ENCODE measurements at places on chromosomes 3 and 15.

GRCh38 chr3:53518495-53518981 is 24.1 kb downstream of the CACNA1D start:
- DNase-seq = no peak

GRCh38 chr15:79520654-79521053 is 88.5 kb downstream of the MINAR1 start:
- no peak for DNase-seq

DNA sequence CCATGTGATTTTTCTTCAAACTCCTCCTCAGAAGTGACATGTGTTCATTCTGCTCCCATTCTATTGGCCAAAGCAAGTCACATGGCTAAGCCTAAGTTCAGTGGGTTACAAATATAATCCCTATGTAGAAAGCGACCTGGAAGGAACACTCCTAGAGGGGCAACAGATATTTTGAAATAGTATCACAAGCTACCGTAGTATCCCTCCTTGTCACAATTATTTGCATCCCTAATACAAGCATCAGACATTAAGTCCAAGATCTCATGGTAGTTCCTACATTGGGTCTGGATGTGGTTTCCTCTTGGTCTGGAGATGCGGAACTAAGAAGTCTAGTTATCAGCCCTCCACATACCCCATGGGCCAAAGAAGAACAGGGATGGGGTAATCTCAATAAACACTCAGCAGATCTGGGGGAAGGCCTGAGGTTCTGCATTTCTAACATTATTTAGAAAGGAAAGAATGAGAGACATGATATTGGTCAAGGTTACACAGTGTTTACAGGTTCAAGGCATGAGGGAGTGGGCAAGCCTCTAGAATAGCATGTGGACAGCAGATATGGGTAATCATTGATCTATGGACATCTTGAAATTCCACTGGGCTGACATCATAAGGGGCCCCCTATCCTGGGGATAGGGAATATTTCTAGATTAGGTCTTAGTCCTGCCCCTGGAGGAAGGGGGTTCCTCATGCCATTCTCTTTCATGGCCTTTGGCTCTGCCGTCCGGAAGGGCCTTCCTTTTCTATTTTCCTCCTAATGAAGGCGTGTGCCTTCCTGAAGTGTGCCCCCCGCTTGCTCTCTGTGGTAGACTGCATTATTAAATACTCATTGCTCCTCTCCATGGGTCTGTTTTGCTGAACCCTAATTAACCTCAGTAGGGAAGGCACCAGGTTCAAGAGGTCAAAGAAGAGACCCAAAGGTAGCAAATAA is 17.8 kb upstream of the ABHD2 start:
- DNase-seq = no peak

- DNase-seq = no peak
Measured at GRCh38 chr3:51275111-51275805, 109.8 kb upstream of the MANF start.

GRCh38 chr15:49288391-49288790 is 118.3 kb downstream of the GALK2 start:
- DNase-seq = no peak

DNA sequence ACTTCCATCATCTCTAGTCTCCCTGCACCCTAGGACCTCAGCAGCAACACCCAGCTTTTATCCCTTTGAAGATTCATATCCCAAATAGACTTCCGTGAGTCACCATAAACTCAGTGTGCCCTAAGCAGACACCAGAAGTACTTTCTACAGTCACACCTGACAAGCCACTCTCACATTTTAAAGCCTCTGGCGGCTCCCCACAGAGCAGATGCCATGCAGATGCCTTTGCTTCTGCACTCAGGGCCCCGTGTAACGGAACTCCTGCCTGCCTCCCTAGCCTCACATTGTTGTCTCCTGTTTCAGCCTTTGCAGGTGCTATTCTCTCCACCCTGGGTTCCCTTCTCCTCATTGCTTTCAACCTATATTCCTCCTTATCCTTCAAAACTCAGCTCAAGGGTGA is 155.5 kb upstream of the SLC24A5 start:
- peak; percentile 13 for DNase-seq

DNA sequence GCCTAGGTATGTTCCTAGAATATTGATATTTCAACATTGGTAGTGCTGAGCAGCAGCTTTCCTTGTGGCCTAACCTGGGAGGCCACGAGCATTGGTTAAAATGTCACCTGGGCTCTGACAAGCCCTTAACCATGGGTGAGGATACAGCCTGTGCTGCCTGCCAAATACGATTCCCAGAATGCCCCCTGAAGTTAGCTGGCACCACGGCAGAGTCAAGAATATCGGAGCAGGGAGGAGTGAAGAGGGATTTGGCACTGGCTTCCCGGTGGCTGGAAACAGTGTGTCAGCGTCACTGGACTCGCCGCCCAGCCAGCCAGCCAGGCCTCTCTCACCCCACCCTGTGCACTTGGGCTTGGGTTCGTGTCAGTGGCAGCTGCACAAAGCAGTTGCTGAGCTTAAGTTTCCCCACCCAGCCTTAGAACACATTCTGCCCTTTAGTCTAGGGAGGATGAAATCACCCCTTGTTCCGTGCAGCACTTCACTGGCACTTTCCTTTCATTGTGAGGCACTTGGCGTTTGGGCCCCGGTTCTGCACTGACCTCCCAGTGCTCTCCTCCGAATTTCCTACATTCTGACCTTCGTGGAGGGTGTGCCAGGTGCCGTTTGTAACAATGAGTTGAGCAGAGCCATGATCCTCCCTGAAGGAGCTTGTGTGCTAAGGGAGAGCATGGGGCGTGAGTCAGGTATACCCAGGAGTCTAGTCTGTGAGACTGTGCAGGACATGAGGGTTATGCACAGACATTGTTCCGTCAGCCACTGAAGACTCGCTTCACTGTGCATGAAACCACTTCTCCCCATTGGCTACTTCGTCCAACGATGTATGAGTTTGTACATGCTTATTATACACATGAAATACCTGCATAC is 152.8 kb upstream of the BHLHE40 start:
- no peak for DNase-seq

DNA sequence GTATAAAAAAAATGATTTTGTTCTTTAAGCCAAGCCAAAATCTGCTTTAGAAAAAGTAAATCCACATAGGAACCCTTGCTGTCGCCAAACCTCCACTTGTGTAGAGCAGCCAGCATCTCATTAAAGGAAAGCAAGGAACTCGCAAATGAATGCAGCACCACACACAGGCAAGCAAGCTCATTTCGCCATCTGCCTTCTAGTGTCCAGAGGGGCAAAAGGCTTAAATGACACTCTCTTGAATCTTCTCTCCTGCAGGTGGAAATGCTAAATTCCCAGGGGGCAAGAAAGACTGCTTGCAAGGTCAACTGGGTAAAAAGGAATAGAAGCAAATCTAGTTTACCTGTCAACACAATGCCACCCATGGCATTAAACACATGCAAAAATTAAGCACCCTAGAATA is 2.4 kb downstream of the MB21D2 start:
- DNase-seq = peak; percentile 81

GRCh38 chr3:183233966-183234365 is 19.1 kb upstream of the B3GNT5 start:
- DNase-seq = no peak

DNA sequence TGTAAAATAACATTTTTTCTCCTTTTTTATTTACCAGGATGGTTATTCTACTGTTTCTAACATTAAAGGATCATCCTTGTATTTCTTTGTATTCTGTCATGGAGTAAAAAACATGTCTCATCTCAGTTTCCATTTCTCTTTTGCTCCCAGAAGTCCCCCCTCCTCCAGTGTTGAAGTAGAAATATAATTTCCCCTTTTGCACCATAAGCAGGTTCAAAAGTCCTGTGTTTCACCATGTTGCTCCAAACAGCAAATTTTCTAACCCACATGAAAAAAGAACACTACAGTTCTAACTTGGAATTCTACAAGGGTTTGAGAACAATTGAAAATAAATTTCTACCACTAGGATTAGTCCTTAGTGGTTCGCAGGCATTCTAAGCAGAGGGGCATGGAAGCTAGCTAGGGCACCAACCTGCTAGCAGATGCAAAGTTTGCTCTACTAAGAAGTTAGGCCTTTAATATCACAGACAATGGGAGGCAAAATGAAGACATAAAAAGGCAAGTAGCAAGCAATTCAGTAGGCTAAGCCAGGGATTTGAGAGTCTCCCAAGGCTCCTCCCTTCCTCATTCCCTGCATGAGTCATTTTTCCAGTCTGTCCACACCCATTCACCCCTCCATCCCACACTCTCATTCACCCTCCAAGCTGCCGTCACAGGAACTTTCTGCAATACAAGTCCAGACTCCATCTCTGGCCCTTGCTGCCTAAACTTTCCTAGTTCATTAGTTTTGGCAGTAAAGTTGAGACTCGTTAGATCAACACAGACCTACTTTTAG is 2.3 kb upstream of the MBNL1 start:
- peak; percentile 10 for DNase-seq

GRCh38 chr3:119636249-119636648 is 24.1 kb downstream of the POPDC2 start:
- DNase-seq = no peak

- peak; percentile 84 for DNase-seq
Measured at GRCh38 chr15:77083381-77084160, 12.7 kb upstream of the TSPAN3 start.

DNA sequence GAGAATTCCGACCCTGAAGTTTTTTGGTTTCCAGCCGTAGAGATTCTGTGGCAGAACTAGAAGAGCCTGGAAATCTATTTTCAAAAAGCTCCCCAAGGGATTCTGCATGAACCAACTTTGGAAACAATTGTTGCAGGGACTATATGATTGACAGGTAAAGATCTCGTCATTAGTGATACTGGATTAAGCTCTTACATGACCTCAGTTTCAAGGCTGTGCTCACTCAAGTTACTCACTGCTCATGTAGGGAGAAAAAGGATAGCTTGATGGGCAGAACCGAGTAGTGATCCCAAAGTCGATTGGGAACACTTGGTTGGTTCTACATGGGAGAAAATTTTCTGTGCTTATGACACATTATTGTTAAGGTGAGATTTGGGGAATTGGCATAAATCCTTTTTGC is 142.3 kb upstream of the RASGRP1 start:
- DNase-seq = no peak

DNA sequence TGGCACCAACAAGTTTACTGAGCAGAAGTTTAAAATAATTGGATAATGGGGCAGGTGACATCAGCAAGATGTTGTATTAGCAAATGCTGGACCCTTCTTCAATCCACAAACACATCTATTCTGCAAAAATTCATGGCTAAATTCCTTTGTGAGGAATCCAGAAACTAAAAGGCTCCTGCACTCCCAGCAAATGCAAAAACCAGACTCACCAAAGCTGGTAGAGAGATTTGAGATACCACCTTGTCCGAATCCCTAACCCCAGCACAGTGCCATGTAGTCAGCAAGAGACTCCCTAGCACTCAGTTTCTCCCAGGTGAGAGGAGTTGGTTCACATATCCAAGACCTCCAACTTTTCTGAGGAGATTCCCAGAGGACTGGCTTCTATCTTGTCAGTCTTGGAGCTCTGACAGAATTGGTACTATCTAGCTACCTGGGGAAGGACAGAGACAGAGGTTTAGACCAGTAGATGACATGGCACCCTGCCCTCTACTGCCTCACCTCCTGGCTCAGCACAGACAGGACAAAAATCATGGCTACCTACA is 21.8 kb downstream of the GREM1 start:
- no peak for DNase-seq

- peak; percentile 61 for DNase-seq
Measured at GRCh38 chr15:91133511-91133910, 33.5 kb downstream of the SV2B start.

DNA sequence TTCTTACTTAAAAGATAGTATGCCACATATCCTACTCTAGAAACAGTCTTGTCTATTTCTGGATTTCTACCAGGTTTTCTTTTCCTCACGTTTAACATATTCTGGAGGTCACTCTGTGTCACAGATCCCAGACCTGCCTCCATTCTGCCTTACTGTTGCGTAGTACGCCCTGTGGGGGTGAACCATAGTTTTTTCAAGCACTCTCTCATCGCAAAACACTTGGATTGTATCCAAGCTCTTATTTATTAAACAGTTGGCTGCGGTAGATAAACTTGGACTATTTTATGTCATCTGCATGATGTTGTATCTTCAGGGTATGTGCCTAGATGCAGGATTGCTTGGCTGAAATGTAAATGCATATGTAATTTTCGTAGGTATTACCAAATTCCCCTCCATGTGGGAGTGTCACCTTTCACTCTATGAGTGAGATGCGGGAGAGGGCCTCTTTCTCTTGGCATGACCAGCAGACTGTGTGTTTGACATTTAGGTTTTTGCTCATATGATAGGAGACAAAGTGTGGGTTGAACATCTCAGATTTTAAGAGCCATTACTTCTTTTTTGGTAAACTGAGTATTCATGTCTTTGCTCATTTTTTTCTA is 55.8 kb downstream of the ABTB1 start:
- no peak for DNase-seq

DNA sequence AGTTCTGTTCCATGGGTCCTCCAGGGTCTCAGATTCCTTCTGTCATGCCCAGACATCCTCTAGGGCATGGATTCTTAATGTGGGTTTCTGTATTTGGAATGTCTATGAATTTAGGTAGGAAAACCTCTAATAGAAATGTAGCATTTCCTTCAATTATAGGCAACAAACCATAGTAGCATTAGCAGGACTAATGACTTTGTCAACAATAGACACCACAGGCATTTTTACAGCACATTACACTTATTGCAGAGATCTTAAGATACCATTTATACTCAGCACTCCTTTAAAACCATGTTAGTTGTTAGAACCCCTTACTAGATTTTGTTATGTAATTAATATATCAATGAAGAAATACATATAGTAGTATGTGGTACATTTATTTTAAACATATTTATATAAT is 77.8 kb upstream of the TBC1D5 start:
- DNase-seq = no peak

- DNase-seq = no peak
Measured at GRCh38 chr3:45413172-45413765, 24.9 kb downstream of the LARS2 start.

- no peak for DNase-seq
Measured at GRCh38 chr3:194087995-194088855, 47.7 kb upstream of the HES1 start.

GRCh38 chr3:177810162-177810623 is 612.9 kb upstream of the TBL1XR1 start:
- no peak for DNase-seq

DNA sequence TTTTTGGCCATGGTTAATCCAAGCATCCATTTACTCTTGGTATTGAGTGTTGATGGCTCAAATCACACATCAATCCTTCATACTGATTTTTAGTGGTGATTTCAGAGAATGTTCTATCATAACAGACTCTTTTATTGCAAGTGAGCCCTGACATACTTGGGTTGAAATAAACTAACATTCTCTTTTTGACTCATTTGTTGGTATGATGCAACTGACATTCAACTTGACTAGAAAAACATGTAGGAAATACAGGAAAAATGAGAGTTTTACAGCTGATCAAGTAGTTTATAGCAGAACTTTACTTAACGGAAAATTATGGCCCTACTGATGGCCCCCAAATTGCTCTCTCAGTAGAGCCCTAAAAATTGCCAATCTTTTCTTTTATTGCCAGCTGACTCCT is 173.9 kb upstream of the CD96 start:
- no peak for DNase-seq

Data from neural progenitor cell (in vitro differentiated cells).